Activated CD8-positive, alpha-beta T cell treated with anti-CD3 and anti-CD28 coated beads for 36 hours (primary cell): ENCODE measurements at places on chromosomes 5 and 9. TPM values are rescaled to one million over a fixed set of nuclear protein-coding genes. Genes with fewer than 3 reads are reported as not detected.

DNA sequence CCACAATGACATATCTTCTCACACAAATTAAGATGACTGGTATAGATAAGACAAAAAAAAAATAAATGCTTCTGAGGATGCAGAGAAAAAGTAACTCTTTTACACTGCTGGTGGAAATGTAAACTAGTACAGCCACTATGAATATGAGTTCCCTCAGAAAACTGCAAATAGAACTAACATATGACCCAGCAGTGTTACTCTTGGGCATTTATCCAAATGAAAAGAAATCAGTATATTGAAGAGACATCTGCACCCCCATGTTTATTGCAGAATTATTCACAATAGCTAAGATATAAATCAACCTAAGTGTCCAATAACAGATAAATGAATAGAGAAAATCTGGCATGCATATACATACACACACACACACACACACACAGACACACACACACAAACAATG, 83.0 kb upstream of the FAM174A start:
- H3K27me3 ChIP-seq, result no peaks in the 10 kb centered on the region
- H3K36me3 ChIP-seq, result no peaks in the 10 kb centered on the region
- H3K4me1 ChIP-seq, result no peaks in the 10 kb centered on the region
- H3K27ac ChIP-seq, result no peak overlapping the region
- DNase-seq, result no peak
- H3K4me3 ChIP-seq, result no peak overlapping the region

MARCOL gene
- not detected for total RNA-seq

DNA sequence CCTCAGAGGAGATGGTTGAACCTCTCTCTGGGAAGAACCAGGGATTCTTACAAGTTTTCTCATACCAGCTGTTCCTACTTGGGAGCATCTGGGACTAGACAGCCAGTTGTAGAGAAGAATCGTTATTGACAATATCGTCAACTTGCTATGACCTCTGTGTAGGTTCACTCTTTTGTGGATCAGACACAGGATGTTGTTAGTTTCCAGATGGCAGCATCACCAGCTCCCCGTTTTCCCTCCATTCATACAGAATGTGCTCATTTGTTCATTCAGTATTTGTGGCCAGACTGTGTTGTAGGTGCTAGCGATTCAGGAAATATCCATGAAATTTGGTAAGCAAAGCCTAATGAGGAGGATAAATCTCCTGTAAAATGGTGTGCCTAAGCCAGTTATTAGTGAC, 3.7 kb downstream of the PDE8B start:
- H3K27ac ChIP-seq, result no peak overlapping the region
- peaks cover 11% of the 10 kb centered on the region for H3K4me1 ChIP-seq
- H3K4me3 ChIP-seq, result no peak overlapping the region
- H3K36me3 ChIP-seq, result no peaks in the 10 kb centered on the region

PCAT7 gene
- not detected for total RNA-seq

- H3K4me3 ChIP-seq, result no peak overlapping the region
- no peak overlapping the region for H3K27ac ChIP-seq
- no peak for DNase-seq
- no peaks in the 10 kb centered on the region for H3K4me1 ChIP-seq
- peaks cover 1% of the 10 kb centered on the region for H3K27me3 ChIP-seq
Measured at GRCh38 chr9:78575081-78575480, 278.2 kb downstream of the PSAT1 start.

ANKRD34B gene
- not detected for total RNA-seq

COL15A1 gene
- total RNA-seq, result 0.07 TPM

DNA sequence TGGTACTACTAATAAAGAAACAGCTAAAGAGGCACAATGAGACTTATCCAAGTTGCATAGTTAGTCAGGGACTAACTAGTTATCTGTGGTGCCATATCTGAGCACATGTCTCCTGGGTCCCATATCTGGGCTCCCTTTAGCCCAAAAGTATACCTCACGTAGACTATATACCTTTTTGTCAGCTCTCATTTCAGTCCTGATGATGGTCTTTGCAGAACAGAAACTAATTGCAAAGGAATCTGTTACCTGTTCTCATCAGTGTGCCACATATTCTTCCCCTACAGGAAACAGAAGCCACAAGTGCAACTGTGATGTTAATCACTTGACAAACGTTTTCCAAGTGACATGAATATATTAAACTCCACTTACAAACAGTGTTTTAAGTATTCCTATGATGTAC, 395.2 kb downstream of the KIAA0825 start:
- no peak overlapping the region for H3K4me3 ChIP-seq
- no peaks in the 10 kb centered on the region for H3K27me3 ChIP-seq
- no peak overlapping the region for H3K27ac ChIP-seq
- H3K36me3 ChIP-seq, result no peaks in the 10 kb centered on the region
- DNase-seq, result no peak
- H3K4me1 ChIP-seq, result peaks cover 4% of the 10 kb centered on the region

- peak overlapping the region; percentile 63 for H3K4me3 ChIP-seq
- H3K27ac ChIP-seq, result peak overlapping the region; percentile 100
- H3K36me3 ChIP-seq, result peaks cover 21% of the 10 kb centered on the region
- H3K27me3 ChIP-seq, result no peaks in the 10 kb centered on the region
- peak; percentile 89 for DNase-seq
Measured at GRCh38 chr5:143002459-143003327, 232.5 kb downstream of the ARHGAP26 start.

DNA sequence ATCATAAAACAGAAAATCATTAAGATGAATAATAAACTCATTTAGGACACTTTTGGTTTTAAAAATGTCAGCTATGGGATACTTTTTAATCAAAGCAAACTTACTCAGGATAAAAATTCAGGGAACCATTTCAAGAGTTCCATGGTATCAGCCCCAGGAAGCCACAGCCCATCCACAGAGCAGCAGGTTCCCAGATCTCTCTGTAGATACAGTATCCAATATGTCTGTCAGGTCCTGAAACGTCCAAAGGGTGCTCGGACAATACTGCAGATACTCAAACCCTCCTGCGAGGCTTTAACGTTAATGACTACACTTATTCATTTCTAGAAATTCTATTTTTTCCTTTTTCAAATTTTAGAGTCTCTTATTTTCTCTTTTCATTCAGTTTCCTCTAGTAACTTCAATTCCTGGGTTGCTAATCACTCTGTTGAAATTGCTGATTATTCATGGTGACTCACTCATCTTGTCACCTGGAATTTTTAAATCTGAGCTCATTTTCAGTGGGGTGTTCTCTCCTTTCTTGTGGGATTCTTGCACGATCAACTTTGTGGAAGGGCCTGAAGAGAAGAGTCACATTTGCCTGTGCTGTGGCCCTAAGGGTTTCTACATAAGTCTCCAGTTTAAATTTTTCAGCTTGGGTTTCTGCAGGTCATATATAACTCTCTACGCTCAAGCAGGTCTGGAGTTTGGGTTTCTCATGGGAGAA, 435.8 kb downstream of the CTNND2 start:
- H3K27me3 ChIP-seq, result no peaks in the 10 kb centered on the region
- H3K4me1 ChIP-seq, result no peaks in the 10 kb centered on the region
- DNase-seq, result no peak

GRCh38 chr9:134344068-134344799, 18.0 kb downstream of the RXRA start:
- no peaks in the 10 kb centered on the region for H3K36me3 ChIP-seq
- DNase-seq, result peak; percentile 59
- no peak overlapping the region for H3K27ac ChIP-seq

ACTBL2 gene
- total RNA-seq, result not detected

GRCh38 chr5:178125253-178125906, 5.4 kb upstream of the RMND5B start:
- no peaks in the 10 kb centered on the region for H3K27me3 ChIP-seq
- no peak for DNase-seq
- peaks cover 23% of the 10 kb centered on the region for H3K36me3 ChIP-seq
- H3K27ac ChIP-seq, result no peak overlapping the region
- no peak overlapping the region for H3K4me3 ChIP-seq

GRCh38 chr9:89923174-89923573, 318.4 kb downstream of the GADD45G start:
- H3K4me3 ChIP-seq, result no peak overlapping the region
- H3K36me3 ChIP-seq, result no peaks in the 10 kb centered on the region
- H3K27me3 ChIP-seq, result peaks cover 12% of the 10 kb centered on the region
- DNase-seq, result no peak
- H3K27ac ChIP-seq, result no peak overlapping the region

- H3K4me3 ChIP-seq, result no peak overlapping the region
- DNase-seq, result no peak
- H3K27me3 ChIP-seq, result no peaks in the 10 kb centered on the region
Measured at GRCh38 chr5:122611406-122611805, 163.5 kb upstream of the SNX2 start.

MAT2B gene
- 71.6 TPM for total RNA-seq

DNA sequence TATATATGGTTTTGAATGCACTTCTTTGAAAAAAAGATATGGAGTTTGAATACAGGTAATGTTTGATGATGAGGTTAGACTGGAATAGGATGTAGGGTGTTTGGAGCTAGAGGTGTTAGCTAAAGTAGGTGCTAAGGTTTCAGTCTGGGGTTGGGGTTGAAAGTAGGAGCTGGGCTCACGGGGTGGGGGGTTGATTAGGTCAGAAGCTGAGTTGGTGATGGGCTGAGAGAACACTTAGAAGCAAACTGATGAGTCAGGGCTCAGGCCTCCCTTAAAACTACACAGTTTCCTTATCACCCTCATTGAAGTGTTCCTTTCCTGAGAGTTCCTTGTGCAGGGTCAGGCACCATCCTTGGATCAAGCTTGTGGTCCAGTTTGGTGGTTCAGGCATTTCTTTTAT, 308.8 kb upstream of the ADAMTS16 start:
- no peaks in the 10 kb centered on the region for H3K36me3 ChIP-seq
- no peak overlapping the region for H3K27ac ChIP-seq
- H3K27me3 ChIP-seq, result no peaks in the 10 kb centered on the region
- DNase-seq, result no peak

DNA sequence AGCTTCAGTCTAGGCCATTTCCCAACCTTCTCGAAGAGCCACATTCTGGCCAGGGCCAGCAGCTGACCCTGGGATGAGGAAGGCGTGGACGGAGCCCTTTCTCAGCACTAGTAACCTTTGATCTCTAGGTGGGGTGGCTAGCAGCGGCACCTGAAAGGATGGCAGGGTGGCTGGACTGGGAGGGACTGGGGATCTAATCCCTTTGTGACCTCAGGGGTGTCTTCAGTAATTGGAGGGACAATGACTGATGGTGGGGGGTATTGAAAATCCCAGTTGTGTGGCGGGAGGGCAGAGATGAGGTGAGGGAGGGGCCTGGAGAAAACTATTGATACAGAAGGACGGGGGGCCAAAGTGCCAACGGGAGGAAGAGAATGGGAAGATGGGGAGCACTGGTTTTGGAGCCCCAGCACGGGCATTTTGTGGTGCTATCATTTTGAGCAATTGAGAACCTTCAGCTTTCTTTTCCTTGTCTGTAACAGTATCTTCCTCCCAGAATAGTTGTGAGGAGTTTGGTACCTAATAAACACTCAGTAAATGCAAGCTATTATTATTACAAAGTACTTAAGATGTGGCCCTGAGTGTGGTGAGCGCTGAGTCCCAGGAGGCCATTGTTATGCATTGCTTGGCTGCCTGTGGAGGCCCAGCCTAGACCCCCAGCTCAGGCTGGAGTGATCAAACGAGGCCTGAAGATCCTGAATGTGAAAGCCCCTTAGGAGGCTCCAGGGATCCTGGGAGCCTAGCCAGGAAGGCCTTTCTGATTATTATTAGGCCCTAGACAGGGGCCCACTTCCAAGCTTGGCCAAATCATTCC, 37.3 kb upstream of the UBE2D2 start:
- no peak overlapping the region for H3K4me3 ChIP-seq
- H3K36me3 ChIP-seq, result no peaks in the 10 kb centered on the region
- H3K4me1 ChIP-seq, result peaks cover 2% of the 10 kb centered on the region
- DNase-seq, result no peak

DNA sequence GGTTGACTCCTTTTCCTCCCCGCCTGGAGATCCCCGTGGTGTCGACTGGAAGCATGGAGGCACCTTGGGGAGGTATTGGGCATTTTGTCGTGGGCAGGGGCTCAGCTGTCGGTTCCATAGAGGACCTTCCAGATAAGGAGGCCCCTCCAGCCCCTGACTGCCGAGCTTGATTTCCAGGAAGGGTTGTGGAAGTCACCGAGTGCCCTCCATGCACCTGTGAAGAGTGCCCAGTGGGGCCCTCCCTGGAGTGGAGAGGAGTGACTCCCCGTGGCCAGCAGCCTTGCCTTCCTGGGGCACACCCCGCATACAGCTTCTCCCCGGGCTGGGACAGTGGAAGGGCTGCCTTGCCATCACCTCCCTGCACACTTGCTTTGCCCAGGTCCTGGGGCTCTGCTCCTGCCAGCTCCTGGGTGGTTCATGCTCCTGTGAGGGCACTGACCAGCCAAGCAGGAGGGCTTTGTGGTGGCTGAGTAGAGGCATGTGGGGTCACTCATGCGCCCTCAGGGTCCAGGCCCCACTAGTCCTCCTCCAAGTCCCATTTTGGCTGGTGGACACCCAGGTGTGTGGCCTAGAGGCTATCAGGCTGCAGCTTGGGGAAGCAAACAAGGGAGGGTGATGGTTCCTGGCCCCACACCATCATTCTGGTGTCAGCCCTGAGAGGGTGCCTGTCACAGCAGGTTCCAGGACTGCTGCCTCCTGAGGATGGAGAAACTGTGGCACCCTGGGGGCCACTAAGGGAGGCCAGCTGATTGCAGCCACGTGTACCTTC, 133.0 kb downstream of the WNK2 start:
- no peak overlapping the region for H3K27ac ChIP-seq
- no peak for DNase-seq
- no peaks in the 10 kb centered on the region for H3K36me3 ChIP-seq
- H3K27me3 ChIP-seq, result peaks cover 16% of the 10 kb centered on the region

DNA sequence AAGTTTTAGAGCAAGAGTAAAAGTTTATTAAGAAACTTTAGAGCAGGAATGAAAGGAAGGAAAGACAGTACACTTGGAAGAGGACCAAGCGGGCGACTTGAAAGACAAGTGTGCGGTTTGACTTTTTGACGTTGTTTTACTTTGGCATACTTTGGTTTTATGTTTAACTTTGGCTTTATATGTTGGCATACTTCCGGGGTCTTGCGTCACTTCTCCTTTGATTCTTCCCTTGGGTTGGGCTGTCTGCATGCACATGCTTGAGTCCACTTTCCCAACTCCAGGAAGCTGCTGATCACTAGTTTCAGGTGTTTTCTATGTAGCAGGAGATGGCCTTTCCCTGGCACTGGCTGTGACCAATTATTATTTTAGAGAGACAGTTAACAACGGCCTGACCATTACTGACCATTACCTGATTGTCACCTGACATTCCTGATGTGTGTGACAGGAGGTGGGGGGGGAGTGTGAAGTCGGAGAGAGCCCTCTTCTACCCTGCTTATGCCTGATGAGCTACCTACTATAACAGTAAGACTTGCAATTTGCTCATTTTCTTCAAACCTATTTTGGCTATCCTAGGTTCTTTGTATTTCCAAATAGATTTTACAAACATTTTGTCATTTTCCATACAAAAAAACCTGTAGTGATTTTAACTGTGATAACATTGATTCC, 45.5 kb downstream of the TNFSF8 start:
- no peak overlapping the region for H3K4me3 ChIP-seq
- DNase-seq, result no peak
- peaks cover 6% of the 10 kb centered on the region for H3K36me3 ChIP-seq
- no peak overlapping the region for H3K27ac ChIP-seq
- H3K4me1 ChIP-seq, result peaks cover 27% of the 10 kb centered on the region
- no peaks in the 10 kb centered on the region for H3K27me3 ChIP-seq

- H3K27me3 ChIP-seq, result peaks cover 79% of the 10 kb centered on the region
- H3K36me3 ChIP-seq, result no peaks in the 10 kb centered on the region
- H3K4me3 ChIP-seq, result peak overlapping the region; percentile 56
- H3K4me1 ChIP-seq, result peaks cover 22% of the 10 kb centered on the region
- no peak overlapping the region for H3K27ac ChIP-seq
Measured at GRCh38 chr9:122219856-122220672, 8.7 kb downstream of the LHX6 start.

- no peak overlapping the region for H3K27ac ChIP-seq
- no peak for DNase-seq
- no peak overlapping the region for H3K4me3 ChIP-seq
- no peaks in the 10 kb centered on the region for H3K36me3 ChIP-seq
- no peaks in the 10 kb centered on the region for H3K4me1 ChIP-seq
Measured at GRCh38 chr5:164439799-164440198, 934.4 kb downstream of the MAT2B start.
